ENCODE measurements at places on chromosomes 4 and X. TPM values are rescaled to one million over a fixed set of nuclear protein-coding genes. Genes with fewer than 3 reads are reported as not detected.

The SLC9B1 gene
- 0.10 TPM for total RNA-seq

The PSAPL1 gene
- total RNA-seq: not detected

The FGFR3 gene
- total RNA-seq: 12.4 TPM

The IL3RA gene
- total RNA-seq: not detected

The PDS5A gene
- total RNA-seq: 59.2 TPM

DNA sequence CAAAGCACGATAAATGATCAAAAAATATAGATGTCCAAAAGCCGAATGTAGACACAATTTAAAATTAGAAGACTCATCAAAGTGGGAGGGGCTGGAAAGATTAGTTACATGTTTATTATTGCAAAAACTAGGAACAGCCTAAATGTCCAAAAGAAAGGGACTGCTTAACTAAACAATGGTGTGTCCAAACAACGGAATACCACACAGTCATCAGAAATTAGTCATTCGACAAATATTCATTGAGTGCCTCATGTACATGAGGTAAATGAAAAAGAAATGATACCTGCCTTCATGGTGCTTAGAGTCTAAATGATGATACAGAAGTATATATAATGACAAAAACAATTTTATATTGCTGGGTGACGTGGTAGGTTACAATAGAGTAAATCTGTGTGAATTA, 139.7 kb downstream of the MAML3 start:
- DNase-seq: no peak

- DNase-seq: no peak
These were observed 8.5 kb downstream of the NKX3-2 start for GRCh38 chr4:13535708-13536361.

GRCh38 chrX:15988661-15989603, 134.3 kb upstream of the AP1S2 start:
- DNase-seq: peak; percentile 86

DNA sequence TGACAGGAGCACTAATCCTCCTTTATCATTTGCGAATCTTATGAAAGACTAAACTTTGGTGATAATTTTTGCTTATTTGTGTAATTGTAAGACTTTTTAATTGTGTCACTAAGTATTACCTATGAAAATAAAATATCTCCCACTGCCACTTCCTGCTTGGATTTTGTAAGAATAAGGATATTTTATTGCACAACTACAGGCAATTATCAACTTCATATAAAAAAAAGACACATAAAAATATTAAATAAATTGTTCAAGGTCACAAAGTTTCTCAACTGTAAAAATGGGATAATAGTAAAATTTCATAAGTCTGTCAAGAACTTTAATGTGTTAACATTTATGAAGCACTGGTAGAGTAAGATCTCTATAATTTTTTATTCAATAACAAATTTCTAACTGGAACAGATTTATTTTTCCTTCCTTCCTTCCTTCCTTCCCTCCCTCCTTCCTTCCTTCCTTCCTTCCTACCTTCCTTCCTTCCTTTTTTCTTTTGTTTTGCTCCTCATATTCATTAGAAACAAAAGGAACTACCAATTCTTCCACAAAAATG, 527.6 kb upstream of the FAM47C start:
- DNase-seq: no peak

DNA sequence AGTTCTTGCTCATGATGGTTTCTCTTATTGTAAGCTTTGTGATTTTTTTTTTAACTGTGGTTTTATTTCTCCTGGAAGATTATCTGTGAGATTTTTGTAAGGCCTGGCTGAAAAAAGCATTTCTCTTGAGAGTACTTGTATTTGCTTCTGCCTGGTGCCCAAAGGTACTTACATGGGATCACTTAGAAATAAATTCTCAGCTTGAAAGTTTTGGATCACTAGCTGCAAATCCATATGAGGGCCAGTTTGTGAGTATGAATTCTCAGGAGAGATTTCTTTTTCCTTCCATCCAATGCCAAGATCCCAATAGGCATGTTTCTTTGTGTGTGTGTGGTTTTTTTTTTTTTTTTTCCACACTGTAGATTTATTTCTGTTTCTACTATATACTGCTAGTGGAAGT, 1884.7 kb upstream of the PCDH7 start:
- DNase-seq: no peak

- DNase-seq: no peak
These were observed 114.2 kb downstream of the ZNF827 start for GRCh38 chr4:145824463-145824862.

DNA sequence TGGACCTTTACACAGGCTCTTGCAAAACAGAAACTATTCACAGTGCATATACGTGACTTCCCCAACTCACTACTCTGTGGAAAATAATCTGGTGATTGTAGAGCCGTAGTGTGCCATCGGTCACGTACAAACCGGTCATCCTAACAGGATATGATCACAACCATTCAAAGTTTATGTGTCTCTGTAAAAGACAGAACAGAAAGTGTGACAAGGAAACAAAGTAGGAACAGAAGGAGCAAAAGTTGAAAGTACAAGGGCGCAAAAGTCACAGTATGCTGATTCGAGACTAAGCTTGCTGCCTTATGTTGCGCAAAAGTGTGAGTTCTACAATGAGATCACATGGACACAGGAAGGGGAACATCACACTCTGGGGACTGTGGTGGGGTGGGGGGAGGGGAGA, 18.6 kb downstream of the MEPE start:
- DNase-seq: no peak

- DNase-seq: no peak
These were observed 595.0 kb downstream of the ACTRT1 start for GRCh38 chrX:127457161-127457560.

DNA sequence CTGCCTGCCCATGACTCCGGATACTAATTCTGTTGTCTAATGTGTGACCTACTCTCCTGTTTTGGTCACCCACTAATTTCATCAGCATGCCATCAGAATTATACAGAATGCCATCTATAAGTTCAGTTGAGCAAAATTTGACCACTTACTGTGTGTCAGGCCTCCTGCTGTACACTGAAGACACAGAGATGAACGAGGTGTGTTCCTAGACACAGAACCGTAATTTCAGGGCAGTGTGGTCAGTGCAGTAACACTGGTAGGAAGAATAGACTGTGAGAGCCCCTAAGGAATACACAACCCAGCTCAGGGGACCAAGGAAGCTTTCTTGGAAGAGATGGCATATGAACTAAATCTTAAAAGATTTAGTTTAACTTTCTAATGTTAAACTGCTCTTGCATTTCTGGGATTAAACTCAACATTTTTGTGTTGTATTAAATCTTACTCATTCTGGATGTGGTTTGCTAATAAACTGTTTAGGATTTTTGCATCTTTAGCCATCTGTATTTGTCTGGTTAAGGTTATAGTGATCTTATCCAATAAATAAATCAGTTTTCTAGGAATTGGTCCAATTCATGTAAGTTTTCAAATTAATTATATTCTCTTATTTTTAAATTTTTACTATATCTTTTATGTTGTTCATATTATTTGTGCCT, 34.3 kb downstream of the KANTR start:
- no peak for DNase-seq

DNA sequence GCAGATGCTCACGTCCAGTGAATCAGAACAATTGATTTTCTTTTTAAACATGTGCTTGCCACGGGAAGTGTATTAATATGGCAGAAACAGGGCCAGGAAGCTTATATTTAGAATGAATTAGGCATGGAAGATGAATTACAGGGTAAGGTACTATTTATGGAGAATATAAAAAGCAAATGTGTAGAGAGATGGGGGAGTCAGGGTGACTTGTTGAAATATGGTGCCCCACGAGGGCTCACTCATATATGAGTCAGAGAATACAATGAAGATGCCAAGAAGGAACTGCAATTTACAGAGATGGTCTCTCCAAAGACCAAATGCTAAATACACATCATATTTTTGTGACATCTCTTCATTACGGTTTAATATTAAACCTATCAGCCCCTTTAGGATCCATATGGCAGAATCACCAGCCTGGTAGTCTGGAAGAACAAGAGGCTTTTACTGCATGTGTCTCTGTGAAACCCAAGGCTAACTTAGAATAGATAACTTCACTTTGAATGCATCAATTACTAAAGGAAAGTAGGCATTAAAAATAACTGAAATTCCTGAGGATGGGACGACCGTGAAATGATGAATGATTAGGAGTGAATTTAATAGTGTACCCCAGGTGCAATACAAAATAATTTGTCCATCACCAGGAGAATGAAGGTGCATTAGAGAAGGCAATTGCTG, 385.3 kb downstream of the ARHGAP24 start:
- peak; percentile 42 for DNase-seq

DNA sequence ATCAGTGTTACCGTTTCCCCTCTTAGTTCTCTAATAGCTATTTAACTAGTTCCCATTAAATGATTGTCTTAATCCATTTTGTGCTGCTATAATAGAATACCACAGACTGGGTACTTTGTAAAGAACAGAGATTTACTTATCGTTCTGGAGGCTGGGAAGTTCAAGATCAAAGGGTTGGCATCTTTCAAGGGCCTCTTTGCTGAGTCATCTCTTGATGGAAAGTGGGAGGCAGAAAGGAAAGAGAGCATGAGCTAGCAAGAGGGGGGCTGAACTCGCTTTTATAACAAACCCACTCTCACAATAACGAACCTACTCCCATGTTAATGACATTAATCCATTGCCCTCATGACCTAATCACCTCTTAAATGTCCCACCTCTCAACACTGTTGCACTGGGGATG, 17.4 kb upstream of the NKX3-2 start:
- no peak for DNase-seq

GRCh38 chrX:130626521-130626920, 224.7 kb downstream of the RBMX2 start:
- no peak for DNase-seq

All from A172 (cell line).